ENCODE measurements at places on chromosomes 13 and 19.

DNA sequence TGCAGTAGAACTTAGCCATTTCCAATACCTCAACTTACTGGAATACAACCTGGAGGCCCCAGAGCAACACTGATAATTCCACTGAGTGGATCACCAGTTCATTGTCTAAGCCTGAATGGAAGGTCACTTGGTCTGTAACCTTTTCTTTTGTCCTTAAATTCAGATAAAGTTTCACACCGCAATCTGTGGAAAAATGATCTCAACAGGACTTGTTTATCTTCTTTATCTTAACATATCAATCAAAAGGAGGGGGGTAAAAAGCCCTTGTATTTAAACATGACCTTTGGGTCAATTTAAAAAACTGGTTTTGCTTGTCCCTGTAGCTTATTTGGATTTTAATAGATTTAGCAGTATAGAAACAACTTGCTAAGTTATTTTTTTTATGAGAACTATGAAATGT, 21.6 kb downstream of the SAE1 start:
- DNase-seq = no peak

DNA sequence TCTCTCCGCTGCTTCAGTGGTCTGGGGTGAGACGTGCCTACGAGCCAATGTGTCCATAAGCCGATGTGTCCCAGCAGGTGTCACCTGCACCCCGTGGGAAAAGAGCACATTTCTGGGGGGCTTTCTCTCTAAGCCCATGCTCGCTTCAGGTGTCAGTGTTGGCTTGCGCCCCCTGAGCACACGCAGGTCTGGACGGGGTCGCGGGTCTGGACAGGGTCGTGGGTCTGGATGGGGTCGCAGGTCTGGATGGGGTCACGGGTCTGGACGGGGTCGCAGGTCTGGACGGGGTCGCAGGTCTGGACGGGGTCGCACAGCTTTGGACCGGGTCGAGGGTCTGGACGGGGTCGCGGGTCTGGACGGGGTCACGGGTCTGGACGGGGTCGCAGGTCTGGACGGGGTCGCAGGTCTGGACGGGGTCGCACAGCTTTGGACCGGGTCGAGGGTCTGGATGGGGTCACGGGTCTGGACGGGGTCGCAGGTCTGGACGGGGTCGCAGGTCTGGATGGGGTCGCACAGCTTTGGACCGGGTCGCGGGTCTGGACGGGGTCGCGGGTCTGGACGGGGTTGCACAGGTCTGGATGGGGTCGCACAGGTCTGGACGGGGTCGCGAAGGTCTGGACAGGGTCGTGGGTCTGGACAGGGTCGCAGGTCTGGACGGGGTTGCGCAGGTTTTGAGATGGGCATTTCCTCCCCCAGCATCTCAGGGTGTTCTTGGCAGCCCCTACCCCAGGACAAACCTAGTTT, 24.5 kb upstream of the TFDP1 start:
- no peak for DNase-seq

- no peak for DNase-seq
These were observed 3.9 kb downstream of the SPIB start for GRCh38 chr19:50422397-50423278.

- DNase-seq = no peak
These were observed 855.6 kb downstream of the EFNB2 start for GRCh38 chr13:105679838-105680237.

- no peak for DNase-seq
These were observed at the start of gene MAST1 for GRCh38 chr19:12838182-12838885. Gene MAST1, plus strand, starts transcription at chr19:12838515. Its CDS starts 58 bp downstream, at chr19:12838573.

GRCh38 chr13:96792736-96793403, 201.4 kb downstream of the OXGR1 start:
- no peak for DNase-seq

DNA sequence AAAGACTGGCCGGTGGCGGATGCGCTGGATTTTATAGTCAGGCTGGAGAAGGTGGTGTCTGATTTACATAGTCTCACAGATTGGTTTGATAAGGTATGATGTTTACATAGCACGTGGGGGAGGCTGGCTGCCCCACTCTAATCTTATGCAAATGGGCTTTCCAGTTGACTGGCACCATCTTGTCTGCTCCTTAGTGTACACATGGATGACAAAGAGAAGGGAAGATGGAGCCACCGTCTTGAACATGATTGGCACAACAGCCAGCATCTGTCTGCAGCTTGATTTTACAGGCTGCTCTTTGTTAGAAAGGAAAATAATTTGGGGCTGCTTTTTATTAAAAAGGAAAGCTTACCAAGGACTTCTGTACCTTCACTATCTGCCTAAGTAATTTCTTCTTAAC, 265.2 kb upstream of the MAB21L1 start:
- DNase-seq = no peak

Data from foreskin fibroblast (primary cell).